Renal cortical epithelial cell (primary cell): ENCODE measurements at places on chromosomes 5 and 9. TPM values are rescaled to one million over a fixed set of nuclear protein-coding genes. Genes with fewer than 3 reads are reported as not detected.

- DNase-seq: no peak
Measured at GRCh38 chr9:93244510-93245436, 60.8 kb downstream of the WNK2 start.

DNA sequence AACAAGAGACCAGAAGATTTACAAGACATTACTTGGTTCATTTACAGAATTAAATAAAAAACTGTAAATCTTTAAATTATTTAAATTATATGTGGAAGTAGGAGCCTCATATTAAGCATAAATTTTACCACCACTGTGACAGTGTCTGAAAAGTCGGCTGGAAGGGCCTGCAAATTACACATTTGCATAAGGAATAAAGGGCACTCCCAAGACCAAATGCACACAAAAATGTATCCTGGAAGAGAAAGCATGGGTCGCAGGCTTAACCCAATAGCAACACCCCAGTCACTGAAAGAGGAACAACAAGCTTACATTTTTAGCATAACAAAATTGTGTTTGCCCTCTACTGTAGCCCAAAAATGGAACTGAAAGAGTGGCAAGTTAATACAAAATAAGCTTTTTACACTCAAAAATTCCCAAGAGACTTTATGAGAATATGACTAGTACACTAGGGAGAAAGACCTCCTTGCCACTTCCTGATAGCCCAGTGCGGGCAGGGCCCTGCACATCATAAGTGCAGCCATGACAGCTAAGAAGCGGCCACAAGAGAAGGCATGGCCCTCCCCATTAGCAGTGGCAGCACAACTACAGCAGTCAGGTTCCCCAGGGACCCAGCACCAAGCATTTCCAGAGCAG is 482.0 kb downstream of the DTWD2 start:
- no peak for DNase-seq

- peak; percentile 41 for DNase-seq
Measured at GRCh38 chr9:70111641-70112236, 68.1 kb downstream of the MAMDC2 start.

DNA sequence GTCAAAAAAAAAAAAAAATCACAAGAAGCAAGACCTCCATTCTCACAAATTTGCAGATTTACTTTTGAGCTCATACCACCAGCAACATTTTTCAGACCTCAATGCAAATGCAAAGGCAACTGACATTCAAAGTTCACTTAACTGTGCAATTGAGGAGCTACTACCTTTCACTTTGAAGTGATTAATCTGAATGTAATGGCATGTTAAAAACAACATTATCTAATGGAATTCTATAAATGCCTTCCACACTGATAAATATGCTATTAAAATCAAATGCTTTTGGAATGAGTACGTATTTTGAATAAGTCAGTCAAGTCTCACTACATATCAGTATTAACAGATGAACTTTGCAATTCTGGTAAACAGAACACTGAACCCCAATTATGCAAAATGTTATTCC is 32.3 kb downstream of the UBQLN1 start:
- no peak for DNase-seq

- no peak for DNase-seq
Measured at GRCh38 chr9:134996591-134997530, 79.1 kb upstream of the FCN1 start.

DNA sequence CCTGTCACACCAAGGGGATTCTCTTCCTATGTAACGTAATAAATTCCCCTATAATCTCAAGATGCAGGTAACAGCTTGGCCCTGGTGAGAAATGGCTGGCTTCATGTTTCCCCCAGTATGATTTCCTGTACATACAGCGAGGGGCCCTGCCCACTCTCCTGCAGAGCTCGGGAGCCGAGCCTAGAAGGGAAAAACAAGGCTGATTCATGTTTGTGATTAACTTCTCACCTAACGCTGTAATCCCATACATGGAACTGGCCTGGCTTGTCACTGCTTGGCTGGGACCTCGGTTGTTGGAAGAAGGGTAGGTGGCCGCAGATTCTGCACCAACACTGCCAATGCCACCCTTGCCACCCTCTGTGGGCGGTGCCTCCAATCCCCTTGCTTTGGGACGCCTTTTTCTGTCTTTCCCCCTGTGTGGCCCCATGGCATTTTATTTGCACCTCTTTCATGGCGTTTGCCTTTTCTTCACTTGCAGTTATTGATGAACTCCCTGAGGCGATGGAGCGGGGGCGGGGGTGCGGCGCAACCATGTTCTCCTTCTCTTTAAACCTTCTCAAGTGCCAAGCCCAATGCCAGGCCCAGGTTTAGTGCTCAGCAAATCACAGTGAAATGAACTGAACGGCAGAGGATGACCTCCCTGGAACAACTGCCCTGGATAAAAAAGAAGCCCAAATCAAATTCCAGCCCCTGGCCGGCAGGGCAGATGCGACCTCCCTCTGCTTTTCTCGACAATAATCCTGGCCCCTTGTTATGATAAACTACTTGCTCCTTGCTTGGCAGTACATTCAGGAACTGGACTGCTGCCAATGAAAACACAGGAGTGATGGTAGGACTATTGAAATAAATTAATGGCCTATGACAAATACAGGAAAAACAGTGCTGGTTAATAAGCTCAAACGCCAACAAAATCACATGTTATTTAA is 108.1 kb downstream of the TMEM174 start:
- peak; percentile 98 for DNase-seq

DNA sequence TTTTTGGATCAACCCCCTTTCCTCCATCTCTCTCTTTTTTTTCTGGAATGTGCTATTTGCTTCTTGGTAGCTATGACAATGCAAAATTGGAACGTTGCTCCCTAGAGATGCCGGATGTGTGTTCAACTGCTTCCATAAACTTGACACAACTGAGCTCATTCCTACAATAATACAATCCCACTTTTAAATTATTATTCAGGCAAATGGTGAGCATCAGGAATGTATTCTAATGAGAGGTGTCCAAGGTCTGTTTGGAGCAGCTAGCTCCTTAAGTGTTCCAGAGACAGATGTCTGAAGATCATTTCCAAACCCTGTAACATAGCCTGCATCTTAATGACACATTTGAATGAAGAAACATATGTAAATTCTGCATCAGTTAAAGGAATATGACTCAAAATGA is 518.4 kb downstream of the TAF11L14 start:
- DNase-seq: no peak

The CCL27 gene
- total RNA-seq: not detected in 2 replicates

DNA sequence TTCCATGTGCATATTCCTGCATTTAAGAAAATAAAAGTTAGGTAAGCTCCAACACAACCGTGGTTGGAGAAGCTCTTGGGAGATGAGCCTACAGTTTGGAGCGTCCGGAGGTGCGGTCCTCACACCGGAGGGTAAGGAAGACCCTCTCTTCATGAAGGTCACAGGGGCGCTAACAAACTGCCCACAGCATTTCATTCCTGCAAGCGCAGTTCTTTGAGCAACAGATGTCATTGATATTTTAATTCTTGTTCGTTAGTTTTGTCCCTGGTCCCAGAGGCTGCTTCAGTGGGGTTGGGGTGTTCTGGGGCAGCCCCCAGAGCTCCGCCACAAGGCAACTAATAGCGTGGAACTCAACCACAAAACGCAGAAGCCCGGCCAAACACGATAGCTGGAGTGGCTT is 376.2 kb downstream of the IRX2 start:
- DNase-seq: no peak

DNA sequence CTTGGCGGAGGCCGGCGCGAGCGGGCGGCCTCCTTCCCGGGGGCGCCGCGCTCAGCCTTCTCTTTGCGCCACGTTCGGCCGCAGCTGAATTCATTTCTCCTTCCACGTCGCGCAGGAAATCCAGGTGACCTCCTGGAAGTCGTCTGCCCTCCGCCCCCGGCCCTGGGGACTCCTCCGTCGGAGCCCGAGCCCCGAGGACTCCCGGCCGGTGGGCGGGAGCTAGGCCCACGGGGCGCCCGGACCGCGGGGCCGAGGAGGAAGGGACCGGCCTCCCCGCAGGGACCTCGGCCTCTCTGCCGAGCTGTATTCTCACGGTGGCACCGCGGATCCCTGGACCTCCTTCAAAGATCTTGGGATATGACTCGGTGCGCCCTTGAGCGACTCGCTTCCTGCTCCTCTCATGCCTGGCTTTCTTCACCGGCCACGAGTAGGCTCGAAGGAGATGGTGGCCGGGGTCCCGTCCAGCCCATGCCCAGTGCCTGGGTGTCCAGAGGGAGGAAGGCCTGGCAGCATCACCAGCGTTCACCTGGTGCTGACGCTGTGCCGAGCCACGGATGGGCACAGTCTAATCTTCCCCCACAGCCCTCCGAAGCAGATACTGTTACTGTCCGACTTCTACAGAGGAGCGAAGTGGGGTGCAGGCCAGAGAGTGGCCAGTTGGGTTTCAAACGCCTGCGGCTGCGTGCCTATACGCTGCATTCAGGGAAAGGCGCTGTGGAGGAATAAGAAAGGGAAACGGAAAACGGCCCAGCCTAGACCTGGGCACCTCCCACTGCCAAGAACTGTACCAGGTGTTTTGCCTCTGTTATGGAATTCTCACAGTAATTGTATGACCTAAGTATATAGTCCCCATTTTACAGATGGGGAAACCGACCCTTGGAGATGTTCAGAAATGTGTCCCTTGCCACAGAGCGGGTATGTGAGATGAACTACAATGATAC is 47.3 kb downstream of the PAX5 start:
- no peak for DNase-seq

DNA sequence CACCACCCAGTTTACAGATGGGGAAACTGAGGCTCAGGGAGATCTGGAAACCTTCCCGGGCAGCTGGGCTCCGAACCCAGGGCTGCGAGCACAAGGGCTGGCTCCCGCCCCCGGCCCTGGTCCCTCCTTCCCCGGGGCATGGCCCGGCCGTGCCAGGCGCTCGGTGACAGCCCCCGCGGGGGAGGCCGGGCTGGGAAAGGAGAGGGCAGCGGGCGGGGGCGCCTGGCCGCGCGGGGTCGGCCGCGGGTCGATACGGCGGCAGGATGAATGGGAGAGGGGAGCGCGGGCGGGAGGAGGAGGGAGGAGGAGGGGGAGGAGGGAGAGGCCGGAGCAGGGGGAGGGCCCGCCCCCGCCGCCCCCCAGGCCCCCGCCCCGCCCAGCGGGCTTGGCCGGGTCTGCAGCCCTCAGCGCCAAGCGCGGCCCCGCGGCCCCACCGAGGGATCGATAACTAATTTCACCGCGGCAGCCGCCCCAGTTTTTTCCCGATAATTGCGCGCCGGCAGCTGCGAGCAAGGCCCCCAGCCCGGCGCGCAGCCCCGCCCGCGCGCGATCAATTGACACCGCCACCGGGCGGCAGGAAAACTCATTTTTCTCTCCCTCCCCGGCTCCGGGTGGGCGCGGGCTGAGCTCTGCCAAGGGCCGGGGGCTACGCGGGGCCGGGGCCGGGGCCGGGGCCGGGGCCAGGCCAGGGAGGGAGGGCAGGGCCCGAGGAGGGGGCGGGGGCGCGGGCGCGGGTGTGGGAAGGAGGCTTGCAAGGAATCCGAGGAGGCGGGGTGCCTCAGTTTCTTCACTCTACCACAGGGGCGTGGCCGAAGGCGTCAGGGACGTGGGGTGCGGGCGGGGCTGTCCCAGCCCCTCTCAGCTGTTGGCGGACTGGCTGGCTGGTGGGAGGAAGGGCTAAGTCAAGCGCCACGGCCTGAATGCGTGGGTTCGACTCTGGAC is 52.1 kb downstream of the C9orf50 start:
- no peak for DNase-seq

- peak; percentile 4 for DNase-seq
Measured at GRCh38 chr5:133489632-133490031, 122.7 kb downstream of the FSTL4 start.

DNA sequence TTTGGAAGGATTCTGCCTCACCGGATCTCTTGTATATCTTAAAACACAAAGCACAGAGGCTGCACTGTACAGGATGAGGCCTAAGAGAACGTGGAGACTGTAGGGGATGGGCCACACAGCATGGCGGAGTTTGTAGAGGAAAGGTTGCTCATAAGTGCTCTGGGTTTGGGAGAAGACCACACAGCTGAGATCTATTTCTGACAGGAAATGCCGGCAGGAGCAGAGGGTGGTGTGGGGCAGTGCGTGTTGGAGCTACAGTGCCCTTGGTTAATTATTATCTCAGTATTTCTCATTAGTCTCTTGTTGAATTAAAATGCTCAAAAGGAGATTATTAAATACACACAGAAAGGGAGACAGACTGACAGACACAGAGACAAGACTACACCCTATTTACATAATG is 9.6 kb downstream of the PALM2AKAP2 start:
- DNase-seq: peak; percentile 68

- DNase-seq: no peak
Measured at GRCh38 chr5:139451878-139452660, 10.5 kb downstream of the ECSCR start.

The CCDC187 gene
- total RNA-seq: not detected in 2 replicates

DNA sequence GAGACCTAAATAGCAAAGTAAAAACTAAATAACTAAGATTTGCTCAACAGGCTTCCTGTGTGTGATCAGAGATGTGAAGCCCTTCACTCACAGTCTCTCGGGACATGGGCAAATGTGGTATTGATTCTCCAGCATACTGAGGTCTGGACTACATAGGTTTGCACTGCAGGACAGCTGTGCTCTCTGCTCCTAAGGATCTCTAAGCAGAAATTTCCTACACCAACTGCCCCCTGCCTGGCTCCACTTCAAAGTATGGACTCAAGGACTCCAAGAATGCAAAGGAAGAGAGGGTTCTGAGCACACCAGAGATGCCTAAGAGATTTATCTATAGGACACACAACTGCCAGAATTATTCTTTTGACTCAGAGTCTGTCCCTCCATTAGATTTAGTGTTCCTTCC is 487.2 kb downstream of the SEMA5A start:
- DNase-seq: no peak

- DNase-seq: peak; percentile 25
Measured at GRCh38 chr9:6538666-6539071, 106.9 kb downstream of the GLDC start.

DNA sequence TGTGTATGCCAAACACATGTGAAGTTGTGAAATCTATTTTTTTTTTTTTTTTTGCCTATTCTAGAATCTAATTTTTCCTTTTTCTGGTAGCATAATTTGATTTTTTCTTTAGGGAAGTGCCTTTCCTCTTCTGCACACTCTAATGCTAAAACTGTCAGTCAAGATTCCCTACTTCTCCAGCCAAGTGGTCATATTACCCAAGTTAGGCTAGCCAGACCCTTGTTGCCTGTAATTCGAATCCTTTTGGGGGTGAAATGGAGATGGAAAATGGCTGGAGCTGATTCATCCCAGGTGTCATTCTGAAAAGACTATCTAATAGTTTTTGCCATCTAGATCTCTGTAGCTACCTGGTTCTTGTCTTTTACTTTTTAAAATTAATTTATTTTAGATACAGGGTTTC is 24.8 kb upstream of the UBAP1 start:
- no peak for DNase-seq
